ENCODE measurements at places on chromosomes 3 and 15.

DNA sequence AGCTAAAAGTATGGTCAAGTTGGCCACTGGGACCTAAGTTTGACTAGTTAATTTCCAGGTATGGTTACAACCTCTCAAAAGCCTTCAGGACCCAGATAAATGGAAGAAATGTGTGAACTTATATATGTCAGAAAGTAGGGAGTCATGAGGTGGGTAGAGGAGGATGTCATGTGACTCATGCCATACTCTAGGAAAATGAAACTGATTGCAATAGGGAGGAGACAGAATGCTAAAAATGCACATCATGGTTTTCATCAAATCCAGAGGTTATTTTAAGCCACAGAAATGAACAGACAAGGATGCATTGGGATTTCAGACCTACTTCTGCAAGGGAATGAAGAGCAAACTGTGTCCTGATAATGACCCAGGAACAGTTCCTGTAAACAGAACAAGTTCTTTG is 310.0 kb downstream of the EDEM1 start:
- no peak for DNase-seq

DNA sequence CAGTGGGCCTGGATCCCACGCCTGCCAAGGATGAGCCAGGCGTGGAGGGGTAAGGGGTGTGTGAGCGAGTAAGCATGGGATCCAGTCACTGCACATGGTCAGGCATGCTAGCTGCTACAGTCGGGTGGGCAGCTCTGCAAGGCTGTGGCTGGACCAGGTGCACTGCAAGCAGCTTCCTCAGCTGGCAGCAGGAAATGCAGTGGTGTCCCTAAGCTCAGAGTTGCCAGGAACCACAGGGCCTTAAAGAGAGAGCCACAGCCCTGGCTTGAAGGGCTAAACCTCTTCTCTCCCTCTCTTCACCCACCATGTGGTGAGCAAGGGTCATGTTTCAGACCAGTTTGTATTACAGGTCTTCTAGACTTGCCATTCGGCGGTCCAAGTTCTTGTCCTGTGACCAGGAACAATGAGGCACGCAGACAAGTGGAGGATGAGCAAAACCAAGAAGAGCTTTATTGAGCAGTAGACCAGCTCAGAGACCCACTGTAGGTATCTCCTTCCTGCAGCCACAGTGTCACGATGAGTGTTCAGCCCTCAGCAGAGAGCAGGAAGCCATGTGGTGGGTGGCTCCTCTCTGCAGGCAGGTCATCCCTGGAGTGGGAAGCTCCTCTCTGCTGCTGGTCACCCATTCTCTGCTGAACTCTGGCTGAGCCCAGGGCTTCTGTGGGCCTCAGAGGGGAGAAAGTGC is 511.9 kb downstream of the PYDC2 start:
- DNase-seq = no peak

DNA sequence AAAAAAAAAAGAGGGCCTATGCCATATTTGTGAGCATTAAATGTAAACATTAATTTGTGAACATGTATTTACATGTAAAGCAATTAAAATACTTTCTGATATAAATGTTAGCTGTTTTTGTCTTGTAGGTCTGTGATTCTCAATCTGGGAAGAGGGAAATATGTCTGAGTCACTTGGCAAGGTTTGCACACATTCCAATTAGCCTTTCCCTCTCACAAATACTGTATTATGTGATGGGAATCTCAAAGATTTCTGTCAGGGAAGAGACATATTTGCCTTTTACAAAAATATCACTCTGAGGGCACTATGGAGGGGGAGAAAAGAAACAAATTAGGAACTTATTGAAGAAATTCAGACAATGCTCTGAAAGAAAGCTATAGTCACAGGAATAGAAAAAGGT is 483.6 kb downstream of the GBE1 start:
- no peak for DNase-seq

GRCh38 chr3:180018543-180018942 is 18.2 kb downstream of the PEX5L start:
- DNase-seq = no peak

DNA sequence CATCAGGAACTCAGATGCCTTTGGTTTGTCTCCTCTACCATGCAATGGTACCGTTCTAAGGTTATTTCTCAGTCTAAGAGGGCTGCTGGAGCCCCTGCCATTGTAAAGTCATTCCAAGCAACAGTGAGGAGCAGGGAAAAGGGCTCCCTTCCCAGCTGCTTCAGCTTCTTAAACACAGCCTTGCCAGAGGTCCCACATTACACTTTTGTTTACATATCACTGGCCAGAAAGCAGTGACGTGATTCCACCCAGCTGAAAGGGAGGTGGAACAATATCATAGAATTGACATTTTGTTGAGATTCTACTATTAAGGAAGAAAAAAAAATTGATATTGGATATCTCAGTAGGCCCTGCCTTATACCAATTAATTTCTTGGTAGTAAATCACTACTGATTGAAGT is 194.6 kb downstream of the SUCLG2 start:
- no peak for DNase-seq

DNA sequence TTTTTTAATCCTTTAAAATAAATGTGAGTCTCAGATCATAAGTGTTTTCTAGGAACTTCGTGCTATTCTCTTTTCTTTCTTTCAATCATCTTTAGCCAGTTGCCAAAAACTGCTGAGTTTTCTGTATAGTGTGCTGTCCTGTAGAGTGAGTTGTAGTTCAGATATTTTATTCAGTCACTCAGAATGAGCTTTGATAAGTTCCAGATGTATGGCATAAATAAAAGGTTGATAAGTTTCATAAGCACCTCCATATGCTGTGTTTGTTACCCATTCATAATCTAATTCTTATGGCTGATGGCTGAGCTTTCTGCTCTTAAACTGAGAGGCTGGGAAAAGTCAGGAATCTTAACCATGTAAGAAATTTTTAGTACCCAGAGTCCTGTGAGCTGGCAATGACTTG is 59.3 kb upstream of the COL6A6 start:
- DNase-seq = no peak

DNA sequence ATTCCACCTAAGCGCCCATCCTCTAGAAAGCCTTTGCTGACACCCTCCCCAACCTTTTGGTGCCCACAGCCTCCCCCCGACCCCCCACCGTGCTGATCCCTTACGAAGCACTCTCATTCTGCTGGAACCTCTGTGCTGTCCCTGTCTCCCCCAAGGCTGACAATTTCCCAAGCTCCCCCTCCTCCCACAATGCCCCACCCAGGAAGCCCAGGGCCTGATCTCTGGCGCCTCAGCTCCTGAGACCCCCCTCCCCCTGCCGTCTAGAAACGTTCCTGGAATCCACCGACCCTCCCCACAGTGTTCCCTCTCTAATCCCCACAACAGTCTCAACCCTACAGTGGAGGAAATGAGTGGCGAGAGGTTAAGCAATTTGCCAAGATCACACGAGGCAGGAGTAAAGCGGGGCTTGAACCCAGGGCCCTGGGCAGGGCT is 18.3 kb downstream of the MYL3 start:
- DNase-seq = no peak

DNA sequence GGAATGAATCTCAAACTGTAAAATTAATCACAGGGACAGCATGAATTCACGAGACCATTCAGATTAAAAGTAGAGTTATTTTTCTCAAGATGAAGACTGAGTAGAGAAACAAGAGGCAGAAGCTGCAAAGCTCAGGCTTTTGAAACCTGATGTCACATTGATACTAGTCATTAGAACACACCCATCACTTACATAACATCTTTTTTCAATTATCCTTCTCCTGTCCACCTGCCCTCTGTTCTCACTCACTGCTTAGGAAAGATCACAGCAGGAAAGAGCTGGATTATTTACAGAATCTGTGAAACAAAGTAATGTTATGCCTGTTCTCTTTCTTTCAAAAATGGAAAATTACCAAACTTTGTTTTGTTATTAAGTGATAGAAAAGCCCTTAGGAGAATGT is 72.0 kb upstream of the CDAN1 start:
- no peak for DNase-seq

GRCh38 chr3:140903196-140903595 is 38.4 kb upstream of the SLC25A36 start:
- no peak for DNase-seq

DNA sequence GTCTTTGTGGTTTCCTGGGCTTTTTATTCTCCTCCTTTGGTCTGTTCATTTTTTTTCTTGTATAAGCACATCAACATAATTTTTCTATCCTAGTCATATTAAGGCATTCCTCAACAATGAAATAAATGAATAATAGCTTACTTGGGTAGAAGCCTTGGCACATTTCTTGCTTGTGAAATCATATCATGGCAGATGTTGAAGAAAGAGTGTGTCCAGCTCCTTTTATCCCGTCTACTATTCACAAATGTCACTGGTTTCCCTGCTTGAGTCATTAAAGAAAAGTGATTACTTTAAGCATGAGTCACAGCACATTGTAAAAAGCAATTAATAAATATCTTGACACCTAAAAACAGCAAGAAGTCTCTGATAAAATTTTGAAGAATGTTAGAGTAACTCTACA is 42.1 kb downstream of the MINAR1 start:
- DNase-seq = no peak

GRCh38 chr3:115293321-115293720 is 146.2 kb upstream of the ZBTB20 start:
- DNase-seq = no peak

DNA sequence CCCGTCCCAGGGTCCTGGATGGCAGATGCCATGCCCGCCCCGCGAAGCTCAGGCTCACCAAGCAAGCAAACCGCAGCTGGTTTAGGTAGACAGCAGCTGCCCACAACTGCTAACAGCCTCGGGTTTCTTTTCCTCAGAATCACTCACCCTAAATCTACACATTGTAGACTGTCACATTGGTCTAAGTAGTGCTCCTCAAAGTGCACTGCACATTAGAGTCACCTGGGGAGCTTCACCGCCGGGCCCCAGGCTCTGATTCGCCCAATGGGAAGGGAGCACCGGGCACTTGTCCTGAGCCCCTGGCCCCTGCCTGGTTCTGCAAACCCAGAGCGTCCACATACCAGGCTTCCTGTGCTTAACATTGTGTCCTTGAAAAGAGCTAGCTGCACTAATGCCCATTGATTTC is 752 bp downstream of the OCA2 start:
- no peak for DNase-seq

DNA sequence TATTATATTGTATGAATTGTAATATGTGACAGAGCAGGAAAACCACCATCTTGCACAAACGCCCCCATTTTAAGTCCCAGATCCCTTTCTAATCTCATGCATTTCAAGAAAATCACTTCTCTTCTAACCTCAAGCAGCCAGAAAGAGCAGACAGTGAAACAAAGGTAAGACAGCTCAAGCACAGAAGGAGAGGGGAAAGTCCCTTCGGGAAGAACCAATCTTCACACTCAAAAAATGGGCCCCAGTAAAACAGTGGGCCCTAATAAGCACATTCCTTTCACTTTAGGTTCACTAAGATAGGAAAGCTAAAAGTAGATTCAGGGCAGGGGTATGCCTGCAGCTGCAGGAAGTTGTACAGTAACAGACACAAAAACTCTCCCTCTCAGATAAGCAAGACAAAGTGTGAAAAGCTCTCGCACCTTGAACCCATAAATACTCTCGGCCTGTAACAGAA is 1268.7 kb downstream of the SI start:
- DNase-seq = no peak

- no peak for DNase-seq
Measured at GRCh38 chr15:94524565-94524964, 293.2 kb downstream of the MCTP2 start.

GRCh38 chr3:107931326-107931725 is 159.5 kb downstream of the CD47 start:
- DNase-seq = no peak

DNA sequence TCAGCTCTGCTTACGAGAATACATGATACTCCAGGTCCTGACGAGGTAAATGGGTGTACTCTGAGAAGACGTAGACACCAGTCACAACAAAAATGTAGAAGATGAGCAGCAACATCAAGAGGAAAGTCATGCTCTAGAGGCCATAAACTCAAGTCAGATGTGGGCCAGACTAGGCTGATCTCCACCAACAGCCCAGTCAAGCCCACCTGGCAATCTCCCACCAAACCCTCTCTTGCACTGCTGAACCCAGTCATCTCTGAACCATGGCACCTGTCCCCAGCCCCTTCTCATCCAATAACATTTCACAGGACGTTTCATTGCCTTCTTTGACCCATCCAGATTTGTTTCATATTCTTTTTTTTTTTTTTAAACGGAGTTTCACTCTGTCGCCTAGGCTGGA is 10.8 kb upstream of the PDIA3 start:
- no peak for DNase-seq

DNA sequence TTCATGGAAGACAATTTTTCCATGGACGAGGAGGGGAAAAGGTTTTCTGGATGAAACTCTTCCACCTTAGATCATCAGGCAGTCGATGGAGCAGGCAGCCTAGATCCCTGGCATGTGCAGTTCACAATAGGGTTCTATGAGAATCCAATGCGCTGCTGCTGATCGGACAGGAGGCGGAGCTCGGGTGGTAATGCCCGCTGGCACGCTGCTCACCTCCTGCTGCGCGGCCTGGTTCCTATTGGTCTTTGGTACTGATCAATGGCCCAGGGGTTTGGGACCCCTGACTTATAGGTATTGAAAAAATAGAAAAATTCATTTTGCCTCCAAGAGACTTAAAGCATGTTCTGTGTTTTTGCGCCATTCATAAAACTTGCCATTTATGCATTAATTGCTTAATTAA is 793.9 kb upstream of the NR2F2 start:
- DNase-seq = no peak

GRCh38 chr15:57395292-57395691 is 19.0 kb downstream of the CGNL1 start:
- DNase-seq = no peak

GRCh38 chr3:143775459-143775858 is 72.8 kb downstream of the SLC9A9 start:
- no peak for DNase-seq

DNA sequence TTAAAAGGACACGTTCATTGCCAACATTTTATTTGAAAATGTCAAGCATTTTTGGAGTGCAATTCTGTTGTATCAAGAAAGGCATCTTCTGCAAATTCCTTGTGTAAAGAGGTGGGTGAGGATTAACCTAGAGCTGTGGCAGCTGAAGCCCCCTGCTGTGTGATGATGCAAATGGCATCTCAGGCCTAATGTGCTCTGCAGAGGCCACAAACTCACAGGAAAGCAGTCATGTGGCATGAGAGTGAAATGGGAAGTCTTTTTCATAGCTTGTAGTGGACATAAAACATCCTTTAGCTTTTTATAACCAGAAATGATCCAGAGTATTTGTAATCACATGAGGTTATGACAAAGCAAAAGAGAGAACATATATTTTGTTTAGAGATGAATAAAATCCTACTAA is 6.4 kb downstream of the CADM2 start:
- DNase-seq = no peak

DNA sequence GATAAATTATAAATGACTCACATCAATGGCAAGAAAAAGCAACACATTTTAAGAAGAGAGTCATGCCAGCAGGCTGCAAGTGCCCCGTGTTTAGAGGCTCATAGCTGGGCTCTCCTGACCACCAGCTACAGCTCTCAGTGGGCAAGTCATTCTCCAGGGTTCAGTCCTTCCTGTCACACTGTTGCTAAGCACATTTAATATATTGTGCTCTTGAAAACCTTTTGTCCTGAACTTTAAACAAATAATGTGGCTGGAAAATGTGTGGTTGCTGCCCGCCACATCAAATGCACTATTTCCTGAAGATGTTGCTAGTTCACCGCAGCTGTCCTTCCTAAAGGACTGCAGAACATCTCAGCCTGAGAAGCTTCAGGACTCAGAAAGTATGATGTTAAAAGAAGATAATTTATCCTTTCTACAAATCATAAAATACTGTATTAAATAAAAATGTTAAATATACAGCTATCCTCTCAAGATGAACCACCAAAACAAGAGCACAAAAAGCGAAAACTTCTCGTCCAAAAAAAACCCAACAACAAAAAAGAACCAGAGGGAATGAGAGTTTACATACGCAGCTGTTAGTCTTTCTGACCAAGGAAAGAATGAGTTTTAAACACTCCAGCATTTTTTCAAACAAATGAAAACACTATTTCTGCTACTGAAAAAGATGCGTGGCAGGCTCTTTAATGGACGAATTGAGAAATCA is 951 bp downstream of the TARS3 start:
- peak; percentile 25 for DNase-seq
